ENCODE measurements at places on chromosomes 16 and 17.

DNA sequence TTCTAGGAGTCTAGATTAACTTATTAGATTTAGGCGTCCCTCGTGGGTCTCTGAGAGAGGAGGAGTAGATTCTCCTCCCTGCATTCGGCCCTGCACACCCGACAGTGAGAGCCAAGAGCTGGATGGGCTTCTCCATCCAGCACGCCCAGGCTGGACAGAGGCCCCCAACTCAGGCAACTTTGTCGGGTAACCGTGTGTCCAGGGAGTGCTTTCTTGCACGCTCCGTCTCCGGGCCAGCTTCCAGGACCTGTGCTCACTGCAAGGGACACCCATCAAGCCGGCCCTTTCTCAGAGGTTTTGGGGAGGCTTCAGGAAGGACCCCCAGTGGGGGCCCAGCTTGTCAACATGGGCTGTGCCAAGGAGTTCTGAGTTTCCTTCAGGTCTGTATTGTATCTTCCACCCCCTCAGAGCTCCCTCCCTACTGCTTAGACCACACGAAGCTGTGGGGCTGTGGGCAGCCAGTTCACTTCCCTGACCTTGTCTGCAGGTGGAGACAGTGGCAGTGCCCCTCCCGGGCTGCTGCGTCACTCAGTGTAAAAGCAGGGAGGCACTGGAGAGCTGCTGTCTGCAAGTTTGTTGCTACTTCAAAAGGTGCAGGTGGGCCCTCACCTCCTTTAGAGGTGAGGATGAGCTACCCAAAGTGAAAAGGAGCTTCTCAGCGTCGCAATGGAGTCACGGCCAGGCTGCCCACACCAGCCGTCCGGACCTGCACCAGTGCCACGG is 24.0 kb upstream of the C16orf78 start:
- DNase-seq, result no peak

DNA sequence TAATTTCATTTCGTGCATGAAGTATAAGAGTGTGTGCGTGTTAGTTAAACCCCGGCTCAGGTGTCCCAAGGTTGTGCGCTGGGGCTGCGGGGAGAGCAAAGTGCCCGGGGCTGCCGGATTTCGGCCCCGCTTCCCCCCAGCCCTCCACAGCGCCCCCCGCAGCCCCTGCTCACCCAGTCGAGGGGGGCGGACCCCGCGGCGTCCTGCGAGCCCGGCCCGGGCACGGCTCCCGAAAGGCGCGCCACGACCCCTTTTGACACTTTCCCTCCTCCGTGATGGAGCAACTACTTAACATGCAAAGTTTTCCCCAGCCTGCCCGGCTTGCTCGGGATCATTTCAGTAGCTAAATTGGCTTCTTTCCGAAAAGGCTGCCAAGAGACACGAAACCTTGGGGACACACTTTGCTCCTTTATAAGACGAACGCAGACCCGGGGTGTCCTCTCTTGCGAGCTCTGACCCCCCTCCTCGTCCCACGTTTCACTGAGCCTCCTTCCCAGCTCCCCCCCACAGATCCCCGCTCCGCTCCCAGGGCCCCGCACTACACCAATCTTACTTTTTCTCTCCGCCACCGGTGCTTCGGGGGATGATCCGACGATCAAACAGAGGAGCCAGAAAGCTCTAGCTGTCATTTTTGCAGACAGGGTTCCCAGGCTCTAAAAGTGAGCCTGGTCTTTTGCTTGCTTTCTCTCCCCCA is 552 bp downstream of the C17orf58 start:
- no peak for DNase-seq

- no peak for DNase-seq
Measured at GRCh38 chr16:78786635-78787034, 687.2 kb downstream of the WWOX start.

GRCh38 chr16:78436846-78437245 is 337.4 kb downstream of the WWOX start:
- no peak for DNase-seq

- DNase-seq, result no peak
Measured at GRCh38 chr17:46264456-46265198, 30.3 kb upstream of the LRRC37A start.

GRCh38 chr16:53625221-53625620 is 78.4 kb downstream of the RPGRIP1L start:
- no peak for DNase-seq

DNA sequence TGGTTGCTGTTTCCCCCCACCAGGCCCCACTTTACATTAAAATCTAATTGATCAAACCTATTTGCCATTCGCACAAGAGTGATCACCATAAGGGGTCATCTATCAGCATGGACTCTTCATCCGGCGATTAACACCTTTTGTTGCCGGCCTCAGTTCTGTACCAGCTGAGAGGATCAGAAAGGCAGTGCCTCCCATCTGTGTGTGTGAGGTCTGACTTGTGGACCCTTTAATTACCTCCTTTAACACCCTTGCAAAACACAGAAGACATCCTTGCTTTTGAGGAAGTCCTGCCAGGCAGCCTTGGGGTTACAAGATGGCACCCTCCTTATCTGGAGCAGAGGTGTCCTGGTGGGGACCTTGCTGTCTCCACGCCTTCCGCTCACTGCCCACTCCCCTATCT is 77.2 kb upstream of the IRX3 start:
- DNase-seq, result no peak

DNA sequence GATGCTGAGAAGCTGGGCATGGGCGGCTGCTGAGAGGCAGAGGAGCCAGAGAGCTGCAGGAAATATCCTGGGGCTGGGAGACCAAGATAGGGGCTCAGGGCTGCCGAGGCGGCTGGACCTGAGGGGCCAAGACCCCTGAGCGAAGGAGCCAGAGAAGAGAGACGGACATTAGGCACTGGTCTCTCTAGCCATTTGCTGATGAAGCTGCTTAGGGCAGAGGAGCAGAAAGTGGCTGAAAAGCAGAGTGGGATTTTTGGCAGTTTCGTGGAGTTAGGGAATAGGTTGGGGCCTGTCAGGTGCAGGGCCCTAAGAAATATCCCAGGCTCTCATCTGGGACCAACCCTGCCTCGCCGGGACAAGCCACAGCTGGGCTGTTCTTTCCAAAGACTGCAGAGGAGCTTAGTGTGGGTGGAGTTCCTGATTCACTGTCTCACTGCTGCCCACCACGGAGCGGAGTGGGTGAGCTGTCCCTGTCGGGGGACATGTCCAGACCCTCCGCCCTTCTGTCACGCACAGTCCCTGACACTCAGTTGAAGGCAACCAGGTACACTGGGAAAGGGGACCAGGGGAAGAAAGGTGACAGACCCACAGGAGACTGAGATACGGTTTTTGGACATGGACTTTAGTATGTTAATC is 11.3 kb upstream of the DNASE1 start:
- DNase-seq, result no peak

GRCh38 chr17:55210292-55210691 is 54.5 kb upstream of the HLF start:
- no peak for DNase-seq

- no peak for DNase-seq
Measured at GRCh38 chr16:69324013-69324531, 6.3 kb downstream of the PDF start.

GRCh38 chr17:21289902-21290571 is 5.5 kb downstream of the MAP2K3 start:
- DNase-seq, result no peak

DNA sequence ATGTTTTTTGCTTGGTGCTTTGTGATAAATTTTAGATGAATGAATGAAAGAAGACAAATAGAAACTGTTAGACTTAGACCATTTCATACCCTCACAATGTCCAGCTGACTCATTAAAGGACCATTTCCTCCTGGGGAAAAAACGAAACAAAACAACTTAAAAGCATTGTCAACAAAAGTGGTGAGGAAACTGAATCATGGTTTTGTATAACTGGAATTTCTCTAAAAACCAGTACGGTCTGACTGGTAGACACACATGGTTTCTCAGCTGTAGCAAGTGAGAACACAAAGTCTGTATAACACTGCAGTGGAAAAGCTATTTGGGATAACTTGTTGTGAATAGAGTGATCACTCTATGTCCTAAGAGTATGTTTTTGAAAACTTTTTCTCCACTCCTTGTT is 5.3 kb upstream of the DDX52 start:
- no peak for DNase-seq

- no peak for DNase-seq
Measured at GRCh38 chr17:19306160-19307111, 56.1 kb downstream of the B9D1 start.

DNA sequence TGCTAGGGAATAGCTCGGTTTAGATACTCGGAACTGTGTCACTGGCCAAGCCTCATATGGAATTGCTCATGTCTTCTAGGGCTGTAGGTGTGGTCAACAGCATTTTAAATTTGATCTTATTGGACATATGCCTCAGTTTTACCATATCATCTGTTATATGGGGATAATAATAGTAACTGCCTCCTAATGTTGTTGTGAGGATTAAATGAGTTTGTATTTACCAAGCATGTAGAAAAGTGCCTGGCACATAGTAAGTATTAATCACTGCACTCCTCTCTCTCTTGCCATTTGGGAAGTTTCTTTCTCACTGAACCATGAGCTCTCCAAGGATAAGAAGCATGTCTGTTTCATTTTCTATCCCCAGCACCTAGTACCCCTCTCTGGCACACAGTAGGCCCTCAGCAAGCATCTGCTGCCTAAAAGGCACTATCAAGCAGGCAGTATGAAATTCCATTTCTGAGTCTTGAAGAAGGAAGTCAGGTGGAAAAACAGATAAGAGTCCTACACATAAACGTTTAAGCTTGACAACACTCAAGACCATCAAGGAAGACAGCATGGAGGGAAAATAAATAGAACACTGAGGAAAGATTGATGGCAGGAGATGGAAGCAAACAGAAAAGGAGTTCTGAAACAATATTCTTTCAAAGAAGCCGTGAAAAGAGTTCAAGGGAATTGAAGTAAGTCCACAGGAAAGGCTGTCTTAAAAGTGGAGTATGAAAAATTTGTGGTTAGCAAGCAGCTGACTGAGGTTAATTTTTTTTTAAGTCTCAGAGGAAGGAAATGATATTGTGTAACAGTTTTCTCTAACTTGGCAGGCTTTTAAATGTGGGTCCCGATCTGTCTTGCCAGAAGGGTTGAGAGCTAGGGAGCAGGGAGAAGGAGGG is 2.2 kb upstream of the ATP6V0A1 start:
- DNase-seq, result no peak

- no peak for DNase-seq
Measured at GRCh38 chr16:676913-677312, 1.4 kb downstream of the RHBDL1 start.

GRCh38 chr17:66963909-66964771 is at the start of gene CACNG4:
Gene CACNG4, plus strand, starts transcription at chr17:66964707. Its CDS starts 205 bp downstream, at chr17:66964912.
- no peak for DNase-seq

DNA sequence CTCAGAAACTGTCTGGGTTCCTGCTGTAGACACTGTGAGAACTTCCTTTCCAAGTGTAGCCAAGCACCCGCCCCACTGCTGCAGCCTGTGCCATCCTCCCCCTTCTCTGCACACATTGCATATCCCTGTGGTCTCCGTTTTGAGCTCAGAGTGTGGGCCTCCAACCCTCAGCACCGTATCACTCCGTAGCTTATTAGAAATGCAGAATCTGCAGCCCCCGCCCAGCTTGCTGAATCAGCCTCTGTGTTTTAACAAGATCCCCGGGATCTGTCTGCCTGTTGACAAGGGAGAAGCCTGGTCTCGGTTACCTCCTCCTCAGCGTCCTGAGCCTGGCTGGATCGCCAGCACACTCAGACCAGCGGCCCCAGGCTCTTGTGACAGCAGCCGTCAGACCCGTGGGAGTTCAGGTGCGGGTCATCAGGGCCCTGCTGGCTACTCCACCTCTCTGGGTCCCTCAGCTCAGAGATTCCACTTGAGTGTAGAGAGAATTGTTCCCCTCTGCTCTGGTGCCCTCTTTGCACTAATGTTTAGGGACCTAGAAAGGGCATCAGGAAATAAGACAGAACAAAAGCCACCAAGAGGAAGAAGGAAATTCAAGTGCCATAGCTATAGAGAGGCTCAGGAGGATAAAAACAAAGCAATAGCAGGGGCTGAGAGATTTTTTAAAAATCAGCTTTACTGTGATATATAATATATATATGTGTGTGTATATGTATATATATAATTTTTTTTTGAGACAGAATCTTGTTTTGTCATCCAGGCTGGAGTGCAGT is 92.3 kb downstream of the PITPNC1 start:
- no peak for DNase-seq

DNA sequence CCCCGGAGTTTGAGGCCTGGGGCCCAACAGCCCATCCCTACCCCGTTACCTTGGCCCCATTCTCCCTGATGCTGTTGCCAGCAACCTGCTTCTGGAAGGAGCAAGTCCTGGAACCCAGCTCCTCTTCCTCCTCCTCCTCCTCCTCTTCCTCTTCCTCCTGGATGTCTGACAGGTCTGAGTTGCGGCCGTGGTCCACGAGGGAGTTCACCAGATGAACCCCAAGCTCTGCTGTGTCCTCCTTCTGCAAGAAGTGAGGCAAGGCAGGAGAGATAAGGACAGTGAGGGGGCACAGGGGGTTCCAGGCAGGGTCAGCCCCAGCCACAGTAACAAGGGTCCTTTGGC is 18.7 kb downstream of the TSPOAP1 start:
- no peak for DNase-seq

Measured in activated CD8-positive, alpha-beta memory T cell treated with anti-CD3 and anti-CD28 coated beads for 48 hours (primary cell).